CD4-positive, alpha-beta T cell treated with Interleukin-15 for 1 hour (primary cell): ENCODE measurements at places on chromosomes 3 and 15.
A peak's percentile ranks its signal among the peaks of the same experiment; 100 is the strongest.

DNA sequence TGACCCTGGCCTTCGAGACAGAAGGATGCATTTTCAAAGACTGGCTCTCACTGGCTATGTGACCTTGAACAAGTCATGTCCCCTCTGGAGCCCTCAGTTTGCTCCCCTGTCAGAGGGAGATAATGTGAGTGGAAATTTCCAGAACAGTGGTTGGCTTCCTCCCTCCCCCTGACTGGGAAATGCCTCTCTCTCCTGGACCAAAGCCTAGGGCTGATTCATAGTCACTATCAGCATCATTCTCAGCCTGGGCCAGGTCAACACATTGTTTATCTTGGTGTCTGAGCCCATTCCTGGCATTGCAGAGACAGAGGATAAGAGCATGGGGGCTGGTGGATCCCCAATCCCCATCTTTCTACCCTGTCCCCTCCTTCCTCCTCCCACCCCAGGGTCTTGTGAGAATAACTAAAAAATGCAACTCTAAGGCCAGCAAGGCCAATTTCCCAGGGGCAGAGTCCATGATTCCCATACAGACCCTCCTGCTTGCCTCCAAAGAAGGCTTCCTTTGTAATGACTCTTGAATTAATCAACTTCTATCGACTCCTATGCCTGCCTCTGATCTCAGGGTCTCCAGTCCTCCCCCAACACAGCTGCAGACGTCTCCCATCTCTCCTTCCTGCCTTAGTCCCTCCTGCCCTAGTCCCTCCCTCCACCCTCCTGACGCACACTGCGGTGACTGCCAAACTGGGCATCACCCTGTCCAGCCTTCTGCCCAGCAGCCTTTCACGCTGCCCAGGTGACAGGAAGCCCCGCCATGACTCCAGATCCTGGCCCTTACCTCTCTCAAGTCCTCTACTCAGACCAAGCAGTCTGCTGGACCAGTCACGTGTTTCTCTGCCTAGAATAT is 35.4 kb upstream of the CORO2B start:
- no peak for DNase-seq

GRCh38 chr15:26889298-26889898 is 22.5 kb downstream of the GABRA5 start:
- no peak for DNase-seq

GRCh38 chr3:110793611-110794010 is 278.0 kb upstream of the NECTIN3 start:
- DNase-seq: no peak

- DNase-seq: no peak
These were observed 45.1 kb downstream of the ZDHHC3 start for GRCh38 chr3:44930911-44931310.

GRCh38 chr15:70199124-70199482 is 101.4 kb upstream of the TLE3 start:
- DNase-seq: no peak

GRCh38 chr3:24343084-24343783 is 151.4 kb downstream of the THRB start:
- DNase-seq: no peak

DNA sequence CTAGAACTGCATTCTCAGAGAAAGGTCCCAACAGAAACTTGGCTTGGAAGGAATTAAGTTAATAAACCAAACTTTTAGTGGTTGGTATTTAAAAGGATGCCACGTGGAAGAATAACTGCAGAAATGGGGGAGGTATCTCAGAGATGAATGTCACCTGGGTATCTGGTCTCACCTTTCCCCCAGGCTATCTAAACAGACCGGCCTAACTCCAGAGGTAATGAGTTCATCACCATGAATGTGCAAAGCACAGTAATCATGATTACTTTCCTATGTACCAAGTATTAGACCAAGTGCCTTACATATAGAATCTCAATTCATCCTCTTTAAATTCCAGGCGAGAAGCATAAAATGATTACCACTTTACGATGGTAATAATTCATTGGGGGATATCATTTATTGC is 80.8 kb downstream of the FBN1 start:
- DNase-seq: no peak

GRCh38 chr3:43794776-43795175 is 104.0 kb downstream of the ABHD5 start:
- no peak for DNase-seq

- DNase-seq: peak; percentile 26
These were observed 818 bp downstream of the SLC4A7 start for GRCh38 chr3:27483117-27484014.

- no peak for DNase-seq
These were observed 79.4 kb upstream of the SETMAR start for GRCh38 chr3:4223777-4224176.

- DNase-seq: no peak
These were observed 80.9 kb upstream of the PRTG start for GRCh38 chr15:55823699-55824340.

GRCh38 chr3:53500165-53500777 is 5.9 kb downstream of the CACNA1D start:
- no peak for DNase-seq

- DNase-seq: no peak
These were observed 13.1 kb upstream of the ALDH1A2 start for GRCh38 chr15:58078591-58078990.

- no peak for DNase-seq
These were observed 13.8 kb upstream of the KCNMB2 start for GRCh38 chr3:178522200-178523052.

- no peak for DNase-seq
These were observed 108.4 kb downstream of the SEC22A start for GRCh38 chr3:123310186-123310585.

DNA sequence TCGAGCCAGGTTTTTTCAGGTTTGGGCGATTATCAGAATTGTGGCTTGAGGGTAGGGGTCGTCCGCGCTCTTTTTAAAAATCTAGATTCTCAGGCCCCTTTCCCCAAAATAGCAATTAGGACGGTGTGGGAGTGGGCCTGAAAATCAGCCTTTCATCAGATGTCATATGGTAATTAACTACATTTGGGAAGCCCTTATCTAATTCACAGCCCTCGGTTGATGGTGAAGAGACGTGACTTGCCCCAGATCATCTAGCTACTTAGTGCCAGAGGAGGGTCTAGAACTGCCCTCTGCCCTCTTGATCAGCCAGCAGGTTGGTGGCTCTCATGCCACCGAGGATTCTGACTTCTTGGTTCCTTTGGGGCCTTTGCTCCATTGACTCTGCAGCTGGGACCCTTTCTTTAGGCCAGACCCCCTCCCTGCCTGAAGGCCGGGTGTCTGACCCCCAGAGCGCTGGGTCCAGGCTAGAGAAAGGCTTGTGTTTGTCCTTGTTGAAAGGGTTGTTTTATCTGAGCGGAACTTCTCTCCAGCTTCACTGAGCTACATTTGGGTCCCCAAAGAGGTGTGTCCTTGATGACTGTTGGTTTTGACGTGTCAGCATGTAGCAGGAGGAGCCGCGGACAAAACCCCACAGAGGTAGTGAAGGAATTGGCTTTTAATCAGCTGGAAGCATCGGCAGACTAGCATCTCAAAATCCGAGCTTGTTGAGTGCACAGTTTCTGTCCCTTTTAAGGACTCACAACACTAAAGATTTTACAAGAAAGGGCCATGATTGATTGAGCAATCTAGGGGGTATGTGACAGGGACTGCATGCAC is 857 bp downstream of the AEN start:
- DNase-seq: peak; percentile 71

- DNase-seq: no peak
These were observed 56.0 kb upstream of the FLNB start for GRCh38 chr3:57952208-57952631.

GRCh38 chr3:195111319-195111705 is 159.6 kb downstream of the XXYLT1 start:
- DNase-seq: no peak

DNA sequence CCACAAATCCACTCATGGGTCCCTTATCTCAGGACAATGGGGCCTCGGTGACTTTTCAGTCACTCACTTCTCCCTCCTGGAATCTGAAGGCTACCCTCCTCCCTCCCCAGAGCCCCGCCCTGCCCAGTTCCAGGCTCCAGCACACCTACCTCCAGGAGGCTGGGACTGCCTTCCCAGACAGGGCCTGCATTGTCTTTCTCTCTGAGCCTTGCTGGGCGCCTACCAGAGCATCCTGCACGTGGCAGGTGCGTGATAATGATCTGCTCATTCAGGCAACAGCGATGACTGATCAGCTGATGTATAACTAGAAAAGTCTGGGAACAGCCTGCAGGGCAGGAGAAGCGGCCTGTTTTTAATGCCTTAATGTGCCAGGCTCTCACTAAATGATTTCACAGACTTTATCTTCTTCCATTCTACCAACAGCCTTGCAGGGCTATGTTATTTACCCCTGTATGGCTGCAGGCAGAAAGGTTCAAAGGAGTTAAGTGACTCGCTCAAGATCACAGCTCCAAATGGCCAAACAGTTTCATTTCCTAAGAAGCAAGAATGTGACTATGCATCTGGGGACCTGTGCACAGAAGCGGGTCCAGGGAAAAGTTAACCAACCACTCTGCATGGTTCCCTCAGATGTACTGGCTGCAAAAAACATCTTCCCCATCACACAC is 6.3 kb downstream of the ADAMTS17 start:
- no peak for DNase-seq

DNA sequence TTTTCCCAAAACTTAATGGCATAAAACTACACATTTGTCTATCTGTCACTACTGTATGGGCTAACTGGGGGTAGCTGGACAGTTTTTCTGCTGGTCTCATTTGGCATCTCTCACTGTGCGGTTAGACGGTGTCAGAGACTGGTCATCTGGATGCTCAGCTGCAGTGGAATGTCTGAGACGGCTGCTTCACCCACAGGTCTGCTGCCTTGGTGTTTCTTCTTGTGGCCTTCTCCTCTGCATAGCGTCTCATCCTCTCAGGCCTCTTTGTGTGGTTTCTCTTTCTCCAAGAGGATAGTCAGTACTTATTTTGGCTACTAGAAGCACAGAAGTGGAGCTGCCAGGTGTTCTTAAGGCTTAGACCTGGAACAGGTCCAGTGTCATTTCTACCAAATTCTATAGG is 35.9 kb upstream of the GOLGA6L9 start:
- DNase-seq: no peak

DNA sequence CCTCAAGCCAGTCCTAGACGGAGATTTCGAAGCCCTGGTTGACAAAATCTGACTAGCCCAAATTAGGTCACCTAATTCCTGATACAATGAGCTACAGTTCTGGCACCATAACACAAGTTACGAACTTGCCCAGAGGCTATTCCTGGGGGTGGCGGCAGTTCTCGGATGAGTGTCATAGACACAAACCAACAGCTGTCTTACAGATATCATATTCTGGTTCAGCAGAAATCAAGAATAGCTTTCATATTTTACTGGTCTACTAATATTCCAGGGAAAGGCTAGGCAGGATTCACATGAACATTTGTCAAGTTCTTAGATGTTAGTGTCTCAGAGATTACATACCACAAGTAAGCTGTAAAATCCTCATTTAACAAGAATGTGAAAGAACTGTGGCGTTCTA is 8.8 kb downstream of the ANAPC13 start:
- DNase-seq: no peak

DNA sequence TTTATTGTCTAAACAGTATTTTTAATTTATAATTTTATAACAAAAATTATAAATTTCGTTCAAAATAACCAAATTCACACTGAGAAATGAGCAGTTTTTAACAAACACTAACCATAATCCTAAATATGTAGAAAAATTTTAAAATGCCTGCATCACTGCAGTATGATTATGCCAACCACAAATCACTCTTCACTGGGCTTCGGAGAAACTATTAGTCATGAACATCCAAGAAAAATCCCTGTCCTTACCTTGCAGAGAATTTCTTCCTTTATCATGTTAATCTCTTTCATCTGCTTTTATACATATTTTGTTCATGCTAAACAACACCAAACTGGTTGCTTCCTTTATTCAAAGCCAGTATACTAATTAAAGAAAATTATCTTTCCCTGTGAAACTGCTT is 511.0 kb upstream of the ALCAM start:
- no peak for DNase-seq

DNA sequence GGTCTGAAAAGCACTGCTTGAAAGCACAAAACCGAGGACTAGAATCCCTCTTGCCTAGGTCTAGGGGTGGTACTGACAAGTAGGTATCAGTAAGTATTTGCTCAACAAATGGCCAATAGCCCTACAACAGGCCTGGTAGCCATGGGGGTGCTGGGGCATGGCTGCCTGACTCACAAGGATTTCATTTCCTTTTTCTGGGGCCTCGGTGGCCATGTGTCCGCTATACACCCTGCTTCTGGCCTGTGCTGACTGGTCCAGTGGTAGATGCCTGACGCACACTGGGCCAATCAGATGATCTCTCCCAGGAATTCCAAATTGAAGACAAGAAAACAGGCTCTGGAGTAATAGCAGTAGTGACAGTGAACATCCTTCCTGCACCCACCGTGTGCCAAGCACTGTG is 29.4 kb downstream of the MELTF start:
- DNase-seq: no peak

DNA sequence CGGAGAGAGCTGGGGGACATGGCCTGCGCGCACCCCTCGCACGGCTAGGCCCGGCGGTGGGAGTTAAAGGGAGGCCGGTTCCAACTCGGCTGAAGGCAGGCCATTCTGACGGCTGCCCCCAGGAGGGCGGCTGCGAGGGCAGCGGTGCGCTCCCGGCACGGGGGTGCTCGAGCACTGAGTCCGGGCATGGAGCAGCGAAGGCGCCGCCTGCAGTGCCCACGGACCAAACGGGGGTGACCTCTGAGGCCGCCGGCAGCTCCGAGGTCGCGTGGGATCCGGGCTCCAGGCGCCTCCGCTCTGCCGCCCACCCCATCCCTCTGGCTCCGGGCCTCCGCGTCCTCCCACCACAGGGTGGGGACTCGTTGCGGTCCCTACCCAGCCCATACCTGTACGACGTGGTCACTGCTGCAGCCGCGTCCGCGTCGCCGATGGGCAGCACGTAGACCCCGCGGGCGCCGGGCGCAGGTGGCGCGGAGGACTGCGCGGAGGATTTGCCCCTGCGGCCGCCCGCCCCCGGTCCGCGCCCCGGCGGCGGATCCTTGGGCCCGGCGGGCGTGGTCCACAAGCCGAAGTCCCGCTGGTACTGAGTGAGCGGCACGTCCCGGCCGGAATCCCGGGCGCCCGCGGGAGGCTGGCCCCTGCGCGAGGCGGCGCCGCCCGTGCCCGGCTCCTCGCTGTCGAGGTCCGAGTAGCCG is 469 bp downstream of the MAP6D1 start:
- DNase-seq: no peak

GRCh38 chr3:141331377-141332318 is 36.7 kb upstream of the ZBTB38 start:
- no peak for DNase-seq

GRCh38 chr3:10964537-10965167 is 27.9 kb upstream of the SLC6A1 start:
- DNase-seq: no peak

GRCh38 chr15:92801774-92802464 is 98.2 kb upstream of the CHD2 start:
- peak; percentile 43 for DNase-seq

- DNase-seq: no peak
These were observed 12.9 kb downstream of the B3GNT5 start for GRCh38 chr3:183265834-183266417.

GRCh38 chr3:160472344-160472743 is 22.8 kb upstream of the TRIM59 start:
- DNase-seq: no peak
